ENCODE measurements at places on chromosomes 3 and 15.

DNA sequence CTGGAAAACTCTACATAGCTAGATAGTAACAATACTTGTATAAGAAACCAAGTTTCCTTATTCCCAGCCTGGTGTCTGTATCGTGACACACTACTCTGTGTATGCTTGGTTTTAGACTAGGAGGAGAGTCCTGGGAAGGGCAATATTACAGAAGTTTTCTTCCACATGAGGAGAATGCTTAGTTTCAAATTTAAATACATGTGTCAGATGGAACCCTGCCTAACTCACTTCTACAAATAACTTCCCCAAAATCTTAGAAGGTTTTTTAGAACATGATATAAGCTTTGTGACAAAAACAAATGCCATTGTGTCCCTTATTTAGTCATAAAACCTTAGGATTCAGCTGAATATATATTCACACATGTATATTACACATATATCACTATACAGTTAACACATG is 7.2 kb upstream of the IL20RB start:
- no peak for DNase-seq

GRCh38 chr3:139201446-139202225 is 142.2 kb upstream of the MRPS22 start:
- DNase-seq, result no peak

DNA sequence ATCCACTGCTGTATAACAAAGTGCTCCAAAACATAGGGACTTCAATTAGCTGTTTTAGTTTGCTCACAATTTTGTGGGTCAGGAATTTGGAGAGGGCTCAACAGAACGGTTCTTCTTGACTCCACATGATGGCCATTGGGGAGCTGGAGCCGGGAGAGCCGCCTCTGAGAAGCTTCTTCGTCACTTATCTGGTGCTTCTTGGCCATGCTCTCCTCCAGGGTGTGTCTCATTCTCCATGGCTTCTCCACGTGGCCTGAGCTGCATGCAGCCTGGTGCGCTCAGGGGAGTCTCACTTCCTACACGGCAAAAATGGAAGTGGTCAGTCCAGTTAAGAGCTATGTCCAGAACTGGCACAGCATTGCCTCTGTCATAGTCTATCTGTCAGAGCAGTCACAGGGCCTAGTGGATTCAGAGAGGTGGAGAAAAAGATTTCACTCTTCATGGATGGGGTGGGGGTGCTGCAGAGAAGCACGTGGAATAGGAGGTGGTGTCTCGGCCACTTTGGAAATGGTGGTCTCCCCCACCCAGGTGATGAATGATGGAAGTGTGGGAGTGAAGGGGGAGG is 26.3 kb upstream of the PRR23E start:
- no peak for DNase-seq

GRCh38 chr3:59856934-59857460 is 807.2 kb upstream of the CFAP20DC start:
- no peak for DNase-seq

- no peak for DNase-seq
These were observed 15.8 kb downstream of the UROC1 start for GRCh38 chr3:126501736-126502135.

DNA sequence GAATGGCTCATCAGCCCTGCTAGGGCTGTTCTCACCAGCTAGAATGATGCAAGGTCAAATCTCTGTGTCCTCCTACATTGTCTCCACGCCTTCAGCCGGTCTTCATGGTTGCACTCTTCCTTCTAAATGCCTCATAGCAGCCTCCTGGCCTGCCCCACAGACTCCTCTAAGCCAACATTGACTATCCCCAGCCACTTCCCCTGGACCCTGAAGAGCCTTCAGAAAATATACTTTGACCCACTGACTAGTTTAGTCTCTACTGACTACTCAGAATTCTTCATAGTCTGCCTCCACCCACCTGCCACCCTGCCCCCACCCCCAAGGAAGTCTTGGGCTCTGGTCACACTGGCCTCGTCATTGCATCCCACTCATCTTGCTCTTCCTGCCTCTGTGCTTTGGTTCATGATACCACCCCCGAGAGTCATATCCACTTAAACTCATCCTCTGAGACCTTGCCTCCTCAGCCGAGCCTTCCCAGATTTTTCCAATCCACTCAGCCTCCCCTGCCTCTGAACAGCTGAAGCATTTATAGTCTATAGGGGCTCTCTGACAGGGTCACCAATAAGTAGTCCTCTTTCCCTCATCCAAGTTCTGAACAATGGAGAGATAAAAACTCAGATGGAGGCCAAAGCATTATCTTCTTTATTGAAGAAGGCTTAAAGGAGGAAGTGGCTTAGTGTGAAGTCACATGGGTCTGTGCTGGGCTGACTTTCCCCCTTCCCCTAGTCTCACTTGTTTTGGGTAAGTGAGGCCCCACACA is 9.5 kb upstream of the DOCK3 start:
- DNase-seq, result no peak

DNA sequence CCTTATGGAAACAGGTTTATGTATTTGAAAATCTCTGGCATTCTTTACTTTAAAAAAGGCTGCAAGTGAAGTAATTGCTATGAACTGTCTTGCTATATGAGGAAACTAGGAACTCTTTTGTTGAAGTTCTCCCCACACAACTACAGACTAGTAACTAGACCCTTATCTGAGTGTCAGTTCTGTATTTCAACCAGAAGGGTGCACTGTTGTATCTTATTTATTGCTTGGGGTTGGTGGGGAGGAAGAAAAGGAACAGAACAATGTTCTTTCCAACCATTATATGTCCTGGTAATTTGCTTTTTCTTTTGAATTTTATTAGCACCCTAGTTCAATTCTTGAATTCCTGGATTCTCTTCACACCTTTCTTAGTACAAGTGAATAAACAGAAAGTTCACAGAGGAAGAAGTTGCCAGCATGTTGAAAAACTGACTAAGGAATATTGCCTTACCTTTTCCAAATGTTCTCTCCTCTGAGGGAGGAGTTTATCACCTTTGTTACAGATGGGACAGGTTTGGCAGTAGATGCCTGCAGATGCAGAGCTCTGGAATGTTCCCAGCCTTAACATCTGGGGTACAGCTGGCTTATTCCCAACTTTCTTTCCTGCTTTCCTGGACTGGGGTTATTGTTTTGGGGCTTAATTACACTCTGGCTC is 162.4 kb upstream of the CFAP20DC start:
- DNase-seq, result peak; percentile 35

GRCh38 chr3:37945156-37945806 is 45.3 kb upstream of the VILL start:
- no peak for DNase-seq

DNA sequence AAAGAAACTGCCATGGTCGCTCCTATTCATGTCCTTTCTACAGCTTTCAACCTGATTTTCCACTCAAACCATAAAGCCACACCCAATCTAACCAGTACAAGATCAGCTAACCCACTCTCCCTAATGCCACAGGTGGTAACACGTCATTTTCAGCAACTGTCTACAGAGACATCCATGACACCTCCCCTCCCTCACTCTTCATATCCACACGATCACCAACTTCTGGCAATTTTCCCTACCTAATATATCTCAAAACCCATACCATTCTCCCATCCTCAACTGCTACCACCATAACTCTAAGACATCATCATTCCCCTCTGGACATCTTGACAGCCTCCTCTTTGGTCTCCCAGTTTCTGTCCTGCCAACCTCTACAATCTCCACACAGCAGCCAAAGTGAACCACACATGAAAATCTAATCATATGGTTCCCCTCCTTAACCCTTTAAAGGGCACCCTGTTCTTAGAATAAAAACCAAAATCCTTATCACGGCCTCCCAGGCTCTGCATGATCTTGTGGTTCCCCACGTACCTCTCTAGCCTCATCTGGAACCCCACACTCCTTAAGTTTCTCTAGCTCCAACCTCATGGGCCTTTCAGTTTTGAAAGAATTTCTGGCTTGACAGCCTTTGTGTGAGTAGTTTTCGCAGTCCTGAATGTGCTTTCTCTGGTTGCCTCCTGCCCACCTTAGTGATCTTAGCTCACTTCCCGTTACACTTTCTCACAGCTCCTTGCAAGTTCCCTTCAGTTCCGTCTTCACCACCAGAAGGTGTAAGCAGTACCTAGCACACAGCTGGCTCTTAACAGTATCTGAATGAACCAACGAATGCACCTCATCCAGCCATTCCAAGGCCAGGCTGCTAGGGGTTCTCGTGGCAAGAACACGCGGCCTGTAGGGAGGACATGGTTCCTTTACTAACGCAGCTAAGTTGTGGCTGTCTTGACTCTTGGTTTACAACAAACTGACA is 33.4 kb downstream of the SPINK8 start:
- DNase-seq, result no peak

DNA sequence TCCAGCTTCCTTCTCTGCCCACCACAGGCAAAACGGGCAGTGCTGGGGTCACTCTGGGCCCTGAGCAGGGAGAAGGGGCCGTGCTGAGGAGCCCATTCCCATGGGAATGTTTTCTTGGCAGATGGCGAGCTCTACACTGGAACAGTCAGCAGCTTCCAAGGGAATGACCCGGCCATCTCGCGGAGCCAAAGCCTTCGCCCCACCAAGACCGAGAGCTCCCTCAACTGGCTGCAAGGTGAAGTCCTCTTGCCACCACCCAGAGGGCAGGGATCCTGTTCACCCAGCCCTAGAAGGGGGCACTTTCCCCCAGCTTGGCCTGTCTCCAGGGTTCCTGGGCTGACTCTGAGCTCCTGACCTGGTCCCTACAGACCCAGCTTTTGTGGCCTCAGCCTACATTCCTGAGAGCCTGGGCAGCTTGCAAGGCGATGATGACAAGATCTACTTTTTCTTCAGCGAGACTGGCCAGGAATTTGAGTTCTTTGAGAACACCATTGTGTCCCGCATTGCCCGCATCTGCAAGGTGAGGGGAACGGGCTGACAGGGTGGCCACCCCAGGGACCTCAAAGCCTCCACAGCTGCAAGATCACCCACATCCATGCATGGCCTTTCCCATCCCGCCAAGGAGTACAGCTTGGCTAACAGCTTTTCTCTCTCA is 12.4 kb downstream of the CIB1 start:
- DNase-seq, result peak; percentile 81

DNA sequence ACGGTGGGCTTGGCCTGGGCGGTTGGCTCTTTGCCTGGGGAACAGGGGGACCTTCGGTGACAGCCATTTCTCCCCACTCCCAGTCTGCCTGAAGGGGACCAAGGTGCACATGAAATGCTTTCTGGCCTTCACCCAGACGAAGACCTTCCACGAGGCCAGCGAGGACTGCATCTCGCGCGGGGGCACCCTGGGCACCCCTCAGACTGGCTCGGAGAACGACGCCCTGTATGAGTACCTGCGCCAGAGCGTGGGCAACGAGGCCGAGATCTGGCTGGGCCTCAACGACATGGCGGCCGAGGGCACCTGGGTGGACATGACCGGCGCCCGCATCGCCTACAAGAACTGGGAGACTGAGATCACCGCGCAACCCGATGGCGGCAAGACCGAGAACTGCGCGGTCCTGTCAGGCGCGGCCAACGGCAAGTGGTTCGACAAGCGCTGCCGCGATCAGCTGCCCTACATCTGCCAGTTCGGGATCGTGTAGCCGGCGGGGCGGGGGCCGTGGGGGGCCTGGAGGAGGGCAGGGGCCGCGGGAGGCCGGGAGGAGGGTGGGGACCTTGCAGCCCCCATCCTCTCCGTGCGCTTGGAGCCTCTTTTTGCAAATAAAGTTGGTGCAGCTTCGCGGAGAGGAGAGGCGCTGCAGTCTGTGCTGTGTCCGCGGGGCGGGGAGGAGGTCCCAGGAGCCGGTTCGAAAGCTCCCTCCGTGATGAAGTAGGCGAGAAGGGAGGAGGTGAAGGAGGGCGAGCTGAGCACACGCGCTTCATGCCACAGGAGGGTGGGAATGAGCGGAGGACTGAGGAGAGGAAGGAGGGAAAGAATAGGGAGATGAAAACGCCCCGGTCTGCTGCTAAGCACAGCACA is 9.6 kb downstream of the CLEC3B start:
- DNase-seq, result no peak

GRCh38 chr15:81098861-81099651 is 35.0 kb upstream of the CFAP161 start:
- no peak for DNase-seq

DNA sequence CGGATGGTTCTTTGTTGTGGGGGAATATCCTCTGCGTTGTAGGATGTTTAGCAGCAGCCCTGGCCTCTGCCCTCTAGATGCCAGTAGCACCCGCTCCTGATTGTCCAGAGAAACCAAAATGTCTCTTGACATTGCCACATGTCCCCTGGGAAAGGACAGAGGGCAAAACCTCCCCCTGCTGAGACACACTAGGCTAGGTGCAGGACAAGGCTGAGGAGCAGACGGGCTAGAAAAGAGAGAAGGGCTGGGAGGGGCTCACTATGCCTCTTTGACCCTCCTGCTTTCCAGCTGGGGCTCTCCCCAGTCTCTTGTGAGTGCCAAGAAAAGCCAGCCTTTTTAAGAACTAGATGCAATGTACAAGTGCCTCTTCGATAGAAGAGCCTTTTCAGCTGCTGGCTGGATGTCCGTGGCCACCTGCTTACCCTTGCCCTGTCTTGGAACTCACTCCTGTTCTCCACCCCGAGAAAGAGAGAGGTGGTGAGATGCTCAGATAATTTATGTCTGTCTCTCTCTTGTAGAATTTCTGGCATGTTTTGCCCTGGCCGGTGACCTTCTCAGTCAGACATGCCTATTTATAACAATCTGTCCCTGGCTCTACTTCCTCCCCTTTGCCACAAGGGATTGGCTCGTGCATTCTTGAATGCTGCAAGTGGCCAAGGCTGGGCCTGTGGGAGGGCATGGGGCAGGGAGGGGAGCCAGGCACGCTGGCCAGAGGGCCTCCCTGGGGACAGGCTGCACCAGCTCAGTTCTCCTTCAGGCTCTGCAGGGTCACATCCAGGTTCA is 142.6 kb downstream of the RPLP1 start:
- no peak for DNase-seq

DNA sequence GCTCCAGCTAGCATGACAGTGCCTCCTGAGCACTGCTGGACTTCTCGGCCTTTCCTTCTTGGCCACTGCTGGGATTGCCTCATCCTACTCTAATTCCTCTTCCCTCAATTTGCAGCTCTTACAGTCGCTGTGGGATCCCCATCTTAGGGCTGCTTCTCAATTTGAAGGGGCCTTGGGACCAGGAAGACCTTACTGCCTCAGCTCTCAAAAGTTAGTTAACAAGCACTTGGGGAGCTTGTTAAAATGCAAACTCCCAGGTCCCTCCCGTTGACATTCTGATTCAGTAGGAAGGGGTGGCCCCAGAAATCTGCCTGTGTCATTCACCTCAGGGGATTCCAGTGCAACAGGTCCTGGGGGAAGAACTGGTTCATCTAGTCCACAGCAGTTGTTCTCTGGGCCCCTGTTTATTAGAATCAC is 14.8 kb downstream of the BDH1 start:
- DNase-seq, result no peak

DNA sequence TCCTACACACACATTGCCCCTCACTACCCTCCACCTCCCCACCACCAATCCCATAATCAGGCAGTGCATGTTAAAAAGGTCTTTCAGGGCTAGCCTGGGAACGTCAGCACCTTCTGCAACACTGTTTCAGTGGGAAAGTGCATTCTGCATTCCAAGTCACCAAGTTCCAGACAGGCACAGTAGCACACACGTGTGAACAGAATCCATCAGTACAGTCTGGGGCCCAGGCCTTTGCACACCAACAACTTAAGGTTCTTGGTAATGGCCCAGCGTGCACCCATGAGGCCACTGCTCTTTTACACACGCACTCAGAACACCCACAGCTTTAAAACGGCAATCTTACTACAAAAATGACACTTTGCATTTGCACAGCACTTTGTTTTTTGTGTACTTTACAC is 1.2 kb downstream of the ANXA2 start:
- peak; percentile 60 for DNase-seq

GRCh38 chr15:70494852-70495571 is 268.3 kb downstream of the UACA start:
- peak; percentile 95 for DNase-seq

GRCh38 chr3:154602241-154602640 is 172.3 kb upstream of the GPR149 start:
- no peak for DNase-seq
